ENCODE measurements at places on chromosomes 6 and 20. TPM values are rescaled to one million over a fixed set of nuclear protein-coding genes. Genes with fewer than 3 reads are reported as not detected.

GRCh38 chr6:13873288-13874190 lies 51.2 kb upstream of the RNF182 start:
- peaks cover 8% of the 10 kb centered on the region for H3K27me3 ChIP-seq
- DNase-seq: peak; percentile 52
- H3K4me1 ChIP-seq: peaks cover 16% of the 10 kb centered on the region

DNA sequence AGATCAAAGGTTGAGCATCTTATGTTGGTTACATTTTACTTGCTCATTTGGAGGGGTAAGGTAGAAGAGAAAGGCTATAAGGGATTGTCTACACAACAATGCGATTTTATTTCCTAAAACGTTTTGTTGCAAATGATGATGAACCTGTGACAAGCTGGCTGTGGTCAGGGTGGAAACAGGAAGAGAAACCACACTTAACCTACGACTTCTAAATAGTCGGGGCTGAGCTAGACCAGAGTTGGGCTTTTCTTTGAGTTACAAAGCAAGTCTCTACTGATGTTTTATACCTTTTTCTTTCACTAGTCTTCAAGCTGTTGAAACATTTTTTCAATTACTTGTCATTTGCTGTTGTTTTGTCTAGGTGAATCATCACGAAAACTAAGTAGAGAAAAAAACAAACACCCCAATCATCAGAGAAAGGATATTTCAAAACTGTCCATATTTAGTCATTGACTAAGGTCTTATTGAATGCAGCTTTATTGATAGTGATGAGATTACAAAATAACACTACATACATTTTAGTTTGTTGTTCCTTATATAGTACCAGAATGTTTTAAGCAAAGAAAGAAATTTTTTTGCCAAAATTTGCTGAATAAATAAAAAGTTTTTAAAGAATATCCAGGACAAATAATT lies 18.0 kb downstream of the KLHL31 start:
- H3K27me3 ChIP-seq: peaks cover 8% of the 10 kb centered on the region
- DNase-seq: peak; percentile 69
- H3K27ac ChIP-seq: peak overlapping the region; percentile 97
- H3K36me3 ChIP-seq: no peaks in the 10 kb centered on the region
- peaks cover 52% of the 10 kb centered on the region for H3K4me1 ChIP-seq

Gene MOG
- not detected for polyA plus RNA-seq

- H3K27ac ChIP-seq: no peak overlapping the region
- H3K27me3 ChIP-seq: no peaks in the 10 kb centered on the region
- H3K4me1 ChIP-seq: no peaks in the 10 kb centered on the region
Observed at GRCh38 chr6:147604373-147604772, 95.9 kb downstream of the SAMD5 start.

Gene OOEP
- polyA plus RNA-seq: 0.29 TPM

- no peak overlapping the region for H3K4me3 ChIP-seq
- no peak overlapping the region for H3K27ac ChIP-seq
- DNase-seq: no peak
- no peaks in the 10 kb centered on the region for H3K36me3 ChIP-seq
- no peaks in the 10 kb centered on the region for H3K27me3 ChIP-seq
Observed at GRCh38 chr6:71454056-71454455, 165.4 kb downstream of the OGFRL1 start.

Gene SIGLEC1
- not detected for polyA plus RNA-seq

- no peaks in the 10 kb centered on the region for H3K27me3 ChIP-seq
- H3K4me3 ChIP-seq: no peak overlapping the region
- DNase-seq: no peak
- no peaks in the 10 kb centered on the region for H3K36me3 ChIP-seq
- H3K27ac ChIP-seq: no peak overlapping the region
Observed at GRCh38 chr6:85000001-85000400, 235.6 kb upstream of the TBX18 start.

GRCh38 chr6:13924949-13925881 lies at the start of gene RNF182:
TSS of gene RNF182 (plus strand) at chr6:13924952. CDS start at chr6:13977120, 52,168 bp downstream.
- peaks cover 22% of the 10 kb centered on the region for H3K27me3 ChIP-seq
- H3K27ac ChIP-seq: no peak within 1 kb of the TSS
- DNase-seq: no peak
- peaks cover 12% of the 10 kb centered on the region for H3K4me1 ChIP-seq
- no peaks in the 10 kb centered on the region for H3K36me3 ChIP-seq

- H3K27me3 ChIP-seq: no peaks in the 10 kb centered on the region
- H3K4me1 ChIP-seq: no peaks in the 10 kb centered on the region
- H3K36me3 ChIP-seq: no peaks in the 10 kb centered on the region
- H3K4me3 ChIP-seq: no peak overlapping the region
- DNase-seq: no peak
- no peak overlapping the region for H3K27ac ChIP-seq
Observed at GRCh38 chr6:120392941-120393340, 941.3 kb downstream of the TBC1D32 start.

Gene RNF217
- polyA plus RNA-seq: 1.8 TPM

Gene NEU1
- 37.5 TPM for polyA plus RNA-seq

- H3K36me3 ChIP-seq: no peaks in the 10 kb centered on the region
- DNase-seq: no peak
- H3K27me3 ChIP-seq: peaks cover 1% of the 10 kb centered on the region
Observed at GRCh38 chr6:139472351-139473015, 98.0 kb upstream of the CITED2 start.

DNA sequence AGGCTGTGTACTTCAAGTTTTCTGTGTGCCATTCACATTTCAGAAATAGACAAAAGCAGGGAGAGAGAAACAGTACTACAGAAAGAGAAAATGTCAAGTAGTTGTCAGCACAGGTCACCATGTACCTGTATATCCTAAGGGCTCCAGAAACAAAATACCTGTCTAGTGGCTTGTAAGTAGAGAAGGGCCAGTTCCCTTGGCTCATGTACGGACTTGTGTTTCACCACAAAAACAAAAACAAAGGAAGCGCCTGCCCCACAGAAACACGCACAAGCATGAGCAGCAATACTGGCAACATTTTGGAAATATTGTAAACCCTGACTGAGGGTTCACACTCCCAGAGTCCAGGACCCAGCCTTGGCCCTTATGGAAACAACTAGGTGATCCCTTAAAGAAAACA lies 44.3 kb downstream of the CNKSR3 start:
- no peaks in the 10 kb centered on the region for H3K27me3 ChIP-seq
- H3K4me1 ChIP-seq: no peaks in the 10 kb centered on the region
- H3K4me3 ChIP-seq: no peak overlapping the region

Gene HTR1E
- not detected for polyA plus RNA-seq

DNA sequence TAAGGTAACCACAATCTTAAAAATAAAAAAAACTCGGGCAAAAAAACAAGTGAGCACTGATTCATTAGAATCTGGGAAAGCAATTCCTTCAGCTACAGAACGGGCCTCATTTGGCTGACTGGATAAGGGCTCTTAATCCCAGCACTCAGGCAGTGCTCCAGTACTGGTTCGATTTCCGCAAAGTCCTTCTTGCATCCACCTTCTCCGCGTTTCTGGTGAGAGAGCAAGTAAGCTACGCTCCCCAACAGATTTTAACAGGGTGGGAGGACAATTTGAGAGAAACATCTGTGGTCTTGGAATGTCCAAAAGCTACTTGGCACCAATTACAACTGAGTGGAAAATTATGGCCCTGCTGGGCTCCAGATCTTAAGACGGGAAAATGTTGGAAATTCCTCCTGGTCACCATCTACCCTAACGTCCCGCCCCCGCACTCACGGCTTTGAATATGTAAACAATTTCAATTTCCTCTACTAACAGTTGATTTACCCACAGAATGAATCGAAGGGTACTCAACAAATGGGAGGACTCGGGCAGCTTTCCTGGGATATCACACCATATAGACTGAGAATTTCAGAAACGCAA lies 18.1 kb upstream of the ZSCAN9 start:
- no peak for DNase-seq
- peaks cover 25% of the 10 kb centered on the region for H3K4me1 ChIP-seq
- H3K27ac ChIP-seq: no peak overlapping the region
- peaks cover 41% of the 10 kb centered on the region for H3K27me3 ChIP-seq
- peak overlapping the region; percentile 53 for H3K4me3 ChIP-seq

DNA sequence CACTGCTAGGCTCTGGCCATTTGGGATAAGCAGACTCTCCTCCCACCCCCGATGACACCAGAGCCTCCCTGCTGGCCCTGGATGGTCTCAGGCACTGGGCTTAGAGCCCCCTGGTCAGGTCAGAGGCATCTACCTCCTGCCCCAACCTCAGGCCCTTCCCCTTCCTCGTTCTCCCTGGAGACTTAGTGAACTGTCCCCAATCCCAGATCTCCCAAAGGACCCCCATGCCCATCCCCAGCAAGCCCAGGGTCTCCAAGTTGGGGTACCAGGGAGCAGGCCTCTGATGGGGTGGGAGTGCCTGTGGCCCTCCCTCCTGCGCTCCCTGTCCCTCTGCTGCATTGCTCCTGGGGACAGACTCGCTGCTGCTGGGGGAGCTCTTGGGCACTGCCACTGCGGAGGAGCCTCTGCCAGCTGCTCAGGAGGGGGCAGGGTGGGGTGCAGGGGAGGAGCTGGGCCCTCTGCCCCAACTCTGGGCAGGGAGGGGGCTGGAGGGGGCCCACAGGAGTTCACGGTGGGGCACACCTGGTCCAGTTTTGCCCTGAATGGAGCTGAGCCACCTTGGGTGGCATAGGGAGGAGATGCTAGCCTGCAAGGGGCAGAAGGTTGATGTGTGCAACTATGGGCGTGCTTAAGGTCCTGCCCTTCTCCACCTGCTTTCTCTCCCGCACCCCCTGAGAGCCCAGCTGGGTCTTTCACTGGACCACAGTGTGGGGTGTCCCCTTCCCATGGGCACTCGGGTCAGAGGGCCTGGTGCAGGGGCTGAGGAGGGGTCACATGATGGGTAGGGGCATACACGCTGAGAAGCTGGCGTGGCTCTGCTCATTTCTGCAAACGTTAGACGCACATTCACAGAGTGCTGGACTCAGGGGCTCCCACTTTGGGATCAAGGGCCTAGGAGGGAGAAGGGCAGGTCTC lies 40.4 kb downstream of the SPDEF start:
- DNase-seq: no peak
- H3K27me3 ChIP-seq: peaks cover 4% of the 10 kb centered on the region
- no peak overlapping the region for H3K27ac ChIP-seq
- H3K4me1 ChIP-seq: no peaks in the 10 kb centered on the region
- no peaks in the 10 kb centered on the region for H3K36me3 ChIP-seq

GRCh38 chr6:30769088-30769852 lies 24.9 kb upstream of the IER3 start:
- peaks cover 22% of the 10 kb centered on the region for H3K4me1 ChIP-seq
- peak overlapping the region; percentile 64 for H3K4me3 ChIP-seq
- DNase-seq: no peak
- H3K36me3 ChIP-seq: peaks cover 4% of the 10 kb centered on the region
- peaks cover 2% of the 10 kb centered on the region for H3K27me3 ChIP-seq
- H3K27ac ChIP-seq: no peak overlapping the region

DNA sequence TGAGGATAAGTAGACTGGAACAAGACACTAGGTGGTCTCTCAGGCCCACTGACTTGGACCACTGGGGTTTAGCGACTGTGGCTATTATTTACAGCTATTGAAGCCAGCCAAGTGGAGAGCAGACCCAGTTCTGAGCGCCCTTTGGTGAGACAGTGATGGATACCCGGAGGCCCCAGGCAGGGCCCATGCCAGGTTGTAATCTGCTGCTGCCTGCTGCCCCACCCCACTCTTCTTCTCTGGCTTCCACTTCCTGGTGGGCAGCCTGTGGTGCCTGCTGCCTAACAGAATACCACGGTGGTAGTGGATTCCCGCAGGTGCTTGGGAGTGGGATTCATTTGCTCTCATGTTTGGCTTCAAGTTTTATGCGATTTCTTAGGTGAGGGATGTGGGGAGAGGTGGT lies 570 bp downstream of the RAB44 start:
- DNase-seq: no peak
- H3K27ac ChIP-seq: no peak overlapping the region
- peaks cover 5% of the 10 kb centered on the region for H3K27me3 ChIP-seq

- H3K4me3 ChIP-seq: no peak overlapping the region
- H3K27ac ChIP-seq: no peak overlapping the region
- H3K27me3 ChIP-seq: no peaks in the 10 kb centered on the region
- H3K4me1 ChIP-seq: no peaks in the 10 kb centered on the region
- no peak for DNase-seq
- H3K36me3 ChIP-seq: no peaks in the 10 kb centered on the region
Observed at GRCh38 chr20:60553095-60553494, 594.9 kb downstream of the CDH26 start.

DNA sequence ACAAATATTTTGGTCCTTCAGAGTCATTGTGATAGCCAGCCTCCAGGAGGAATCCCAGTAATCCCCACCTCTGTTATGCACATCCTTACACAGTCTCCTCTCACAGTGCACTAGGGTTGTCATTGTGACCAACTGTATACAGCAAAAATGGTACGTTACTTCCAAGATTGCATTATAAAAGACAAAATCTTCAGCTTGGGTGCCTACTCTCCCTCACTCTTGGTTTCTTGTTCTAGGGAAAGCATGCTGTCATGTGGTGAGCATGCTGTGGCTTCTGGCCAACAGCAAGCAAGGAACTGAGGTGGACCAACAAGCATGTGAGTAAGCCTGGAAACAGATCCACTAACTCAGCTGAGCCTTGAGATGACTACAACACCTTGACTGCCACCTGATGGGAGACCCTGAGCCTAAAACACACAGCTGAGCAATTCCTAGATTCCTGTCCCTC lies 130.1 kb upstream of the DST start:
- H3K4me1 ChIP-seq: no peaks in the 10 kb centered on the region
- no peak overlapping the region for H3K4me3 ChIP-seq
- no peak overlapping the region for H3K27ac ChIP-seq
- H3K36me3 ChIP-seq: no peaks in the 10 kb centered on the region

Gene FABP7
- polyA plus RNA-seq: not detected

Gene BMP2
- 0.65 TPM for polyA plus RNA-seq

- DNase-seq: no peak
- H3K4me1 ChIP-seq: peaks cover 6% of the 10 kb centered on the region
- H3K27me3 ChIP-seq: peaks cover 2% of the 10 kb centered on the region
- H3K4me3 ChIP-seq: no peak overlapping the region
- H3K27ac ChIP-seq: no peak overlapping the region
Observed at GRCh38 chr6:8085053-8085511, 17.3 kb downstream of the EEF1E1 start.

Gene RIMS1
- not detected for polyA plus RNA-seq

DNA sequence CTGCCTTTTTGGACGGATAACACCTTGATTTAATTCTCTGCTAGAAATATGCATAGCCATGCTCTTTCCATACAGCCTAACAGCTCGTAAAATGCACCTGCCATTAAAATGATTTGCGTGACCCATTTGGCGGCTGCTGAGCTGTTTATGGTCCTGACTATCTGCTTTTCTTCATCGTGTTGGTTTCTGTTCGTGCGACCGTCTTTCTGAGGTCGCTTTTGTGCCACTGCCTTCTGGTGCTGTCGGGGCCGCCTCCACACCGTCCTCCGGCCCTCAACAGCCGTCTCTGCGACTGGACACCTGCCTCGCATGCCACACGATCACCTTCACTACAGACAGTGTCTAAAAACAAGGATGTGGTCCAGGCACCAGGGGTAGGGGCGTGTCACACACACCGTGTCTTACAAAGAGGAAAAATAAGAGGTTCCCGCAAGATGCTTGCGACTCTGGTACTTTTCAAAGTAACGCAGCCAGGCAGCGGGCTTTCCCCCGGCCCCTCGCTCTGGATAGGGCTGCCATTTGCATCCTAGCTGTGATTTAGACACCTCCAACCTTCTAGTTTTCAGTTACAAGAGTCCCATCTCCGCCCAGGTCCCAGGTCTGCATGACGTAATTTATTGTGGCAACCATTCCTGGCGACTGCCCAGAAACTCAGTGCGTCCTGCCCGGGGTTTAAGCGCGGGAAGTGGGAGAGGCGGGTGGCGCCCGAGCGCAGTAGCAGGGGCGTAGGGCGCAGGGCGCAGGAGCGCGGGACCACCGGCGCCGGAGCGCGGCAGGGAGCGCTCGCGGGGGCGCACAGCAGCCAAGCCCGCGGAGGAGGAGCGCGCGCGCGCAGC lies at the start of gene STMND1:
STMND1 (plus strand) TSS at position 629 of the 836 bp plus-strand sequence. CDS start 208 bp downstream, outside the sequence.
- no peak for DNase-seq
- no peak within 1 kb of the TSS for H3K27ac ChIP-seq
- no peak within 1 kb of the TSS for H3K4me3 ChIP-seq
- H3K27me3 ChIP-seq: peaks cover 20% of the 10 kb centered on the region

Measured in immature natural killer cell (primary cell).